ENCODE measurements at places on chromosomes 16 and 17.
A peak's percentile ranks its signal among the peaks of the same experiment; 100 is the strongest.

DNA sequence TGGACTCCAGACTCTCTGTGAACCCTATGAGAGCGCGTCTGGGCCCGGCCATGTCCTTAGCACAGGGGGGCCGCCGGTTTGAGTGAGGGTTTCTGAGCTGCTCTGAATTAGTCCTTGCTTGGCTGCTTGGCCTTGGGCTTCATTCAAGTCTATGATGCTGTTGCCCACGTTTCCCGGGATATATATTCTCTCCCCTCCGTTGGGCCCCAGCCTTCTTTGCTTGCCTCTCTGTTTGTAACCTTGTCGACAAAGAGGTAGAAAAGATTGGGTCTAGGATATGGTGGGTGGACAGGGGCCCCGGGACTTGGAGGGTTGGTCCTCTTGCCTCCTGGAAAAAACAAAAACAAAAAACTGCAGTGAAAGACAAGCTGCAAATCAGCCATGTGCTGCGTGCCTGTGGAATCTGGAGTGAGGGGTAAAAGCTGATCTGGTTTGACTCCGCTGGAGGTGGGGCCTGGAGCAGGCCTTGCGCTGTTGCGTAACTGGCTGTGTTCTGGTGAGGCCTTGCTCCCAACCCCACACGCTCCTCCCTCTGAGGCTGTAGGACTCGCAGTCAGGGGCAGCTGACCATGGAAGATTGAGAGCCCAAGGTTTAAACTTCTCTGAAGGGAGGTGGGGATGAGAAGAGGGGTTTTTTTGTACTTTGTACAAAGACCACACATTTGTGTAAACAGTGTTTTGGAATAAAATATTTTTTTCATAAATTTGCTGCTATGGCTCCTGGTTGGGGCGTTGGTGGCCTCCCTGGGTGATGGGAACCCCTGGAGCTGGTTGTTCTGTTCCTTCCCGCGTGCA lies 23.1 kb downstream of the STAT5A start:
- peak; percentile 41 for DNase-seq

GRCh38 chr16:20866801-20867200 lies 33.4 kb downstream of the DCUN1D3 start:
- DNase-seq: no peak

DNA sequence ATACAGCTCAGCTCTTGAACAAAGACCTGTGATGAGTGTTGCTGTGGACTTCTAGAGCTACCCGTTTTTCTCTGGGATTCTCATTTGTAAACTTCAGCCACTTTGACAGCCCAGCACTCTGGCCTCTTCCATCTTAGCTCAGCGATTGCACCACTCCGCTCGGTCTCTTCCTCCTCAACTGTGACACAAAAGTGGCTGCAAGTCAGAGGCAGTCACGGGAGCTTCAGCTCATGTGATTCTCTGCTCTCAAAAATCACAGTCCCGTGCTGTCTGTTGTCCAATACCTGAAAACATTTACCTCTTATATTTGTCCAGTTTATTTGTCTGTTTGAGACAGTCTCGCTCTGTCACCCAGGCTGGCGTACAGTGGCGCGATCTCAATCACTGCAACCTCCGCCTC lies 75.7 kb upstream of the DNAH17 start:
- no peak for DNase-seq

- no peak for DNase-seq
These were observed 214.3 kb upstream of the CDH11 start for GRCh38 chr16:65336160-65336559.

GRCh38 chr16:65279576-65279975 lies 157.7 kb upstream of the CDH11 start:
- DNase-seq: no peak

DNA sequence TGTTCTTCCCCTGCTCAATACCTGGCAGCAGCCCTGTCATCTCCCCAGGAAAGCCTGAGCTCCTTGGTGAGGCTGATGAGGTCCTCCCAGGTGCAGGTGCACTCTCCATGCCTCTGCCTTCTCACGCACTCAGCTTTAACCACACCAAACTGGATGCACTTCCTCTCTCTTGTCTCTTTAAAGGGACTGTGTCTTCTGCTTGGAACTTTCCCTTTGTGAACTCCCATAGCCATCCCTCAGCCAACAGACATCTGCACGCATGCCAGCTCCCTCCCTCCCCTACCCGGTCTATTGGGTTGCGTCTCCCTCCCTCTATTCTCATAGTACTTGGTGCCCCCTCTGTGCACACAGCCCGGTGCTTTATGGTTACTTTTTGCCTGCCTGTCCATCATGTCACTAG lies 231.2 kb downstream of the MSI2 start:
- DNase-seq: no peak

DNA sequence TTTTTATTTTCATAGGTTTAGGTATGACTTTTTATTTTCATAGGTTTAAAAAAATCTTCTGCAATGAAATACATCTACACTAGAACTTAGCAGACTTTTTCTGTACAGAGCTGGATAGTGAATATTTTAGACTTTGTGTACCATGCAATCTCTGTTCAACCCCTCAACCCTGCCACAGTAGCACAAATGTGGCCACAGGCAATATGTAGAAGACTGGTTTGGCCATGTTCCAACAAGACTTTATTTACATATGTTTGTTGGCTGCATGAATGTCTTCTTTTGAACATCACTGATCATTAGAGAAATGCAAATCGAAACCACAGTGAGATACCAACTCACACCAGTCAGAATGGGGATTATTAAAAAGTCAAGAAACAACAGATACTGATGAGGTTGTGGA lies 229.2 kb downstream of the SHISA9 start:
- no peak for DNase-seq

DNA sequence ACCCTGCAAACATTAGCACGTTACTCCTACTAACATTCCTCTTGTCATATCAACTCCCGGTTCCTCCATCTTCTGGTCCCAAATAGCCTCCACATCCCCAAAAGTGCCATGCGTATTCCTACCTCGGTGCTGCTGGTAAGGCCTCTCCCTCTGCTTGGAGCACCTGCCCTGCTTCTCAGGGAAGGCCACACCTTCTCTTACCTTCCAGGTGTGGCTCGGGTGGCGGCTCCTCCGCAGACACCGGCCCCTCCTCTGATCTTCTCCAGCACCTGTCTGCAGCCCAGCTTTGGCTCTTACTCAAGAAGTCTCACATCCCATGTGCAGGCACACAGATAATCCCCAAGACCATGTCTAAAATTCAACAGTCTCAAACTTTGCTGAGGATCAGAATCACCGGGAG lies 92.3 kb downstream of the GAS7 start:
- no peak for DNase-seq

- no peak for DNase-seq
These were observed 58.4 kb upstream of the MTMR4 start for GRCh38 chr17:58572846-58573245.

DNA sequence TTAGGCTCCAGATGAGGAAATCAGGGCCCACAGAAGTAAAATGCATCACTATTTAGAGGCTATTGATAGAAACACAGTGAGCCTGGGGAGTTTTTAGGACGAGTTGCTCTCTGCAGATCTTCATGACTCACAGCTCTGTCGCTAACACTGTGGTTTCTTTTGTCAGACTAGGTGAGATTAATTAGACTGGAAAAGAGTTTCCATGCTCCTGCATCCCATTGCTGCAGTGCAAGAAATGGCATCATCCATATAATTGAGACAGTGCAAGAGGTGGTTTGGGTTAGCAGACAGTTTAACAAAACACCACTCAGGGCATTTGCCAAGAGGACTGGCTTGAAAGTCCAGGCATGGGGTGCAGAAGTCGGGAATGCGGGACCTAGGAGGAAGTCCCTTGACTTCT lies 198.8 kb upstream of the CACNG5 start:
- DNase-seq: no peak

- no peak for DNase-seq
These were observed at the start of gene KATNB1 for GRCh38 chr16:57735755-57736418. KATNB1 (plus strand) TSS chr16:57735770; CDS start chr16:57737244, 1,474 bp downstream.

DNA sequence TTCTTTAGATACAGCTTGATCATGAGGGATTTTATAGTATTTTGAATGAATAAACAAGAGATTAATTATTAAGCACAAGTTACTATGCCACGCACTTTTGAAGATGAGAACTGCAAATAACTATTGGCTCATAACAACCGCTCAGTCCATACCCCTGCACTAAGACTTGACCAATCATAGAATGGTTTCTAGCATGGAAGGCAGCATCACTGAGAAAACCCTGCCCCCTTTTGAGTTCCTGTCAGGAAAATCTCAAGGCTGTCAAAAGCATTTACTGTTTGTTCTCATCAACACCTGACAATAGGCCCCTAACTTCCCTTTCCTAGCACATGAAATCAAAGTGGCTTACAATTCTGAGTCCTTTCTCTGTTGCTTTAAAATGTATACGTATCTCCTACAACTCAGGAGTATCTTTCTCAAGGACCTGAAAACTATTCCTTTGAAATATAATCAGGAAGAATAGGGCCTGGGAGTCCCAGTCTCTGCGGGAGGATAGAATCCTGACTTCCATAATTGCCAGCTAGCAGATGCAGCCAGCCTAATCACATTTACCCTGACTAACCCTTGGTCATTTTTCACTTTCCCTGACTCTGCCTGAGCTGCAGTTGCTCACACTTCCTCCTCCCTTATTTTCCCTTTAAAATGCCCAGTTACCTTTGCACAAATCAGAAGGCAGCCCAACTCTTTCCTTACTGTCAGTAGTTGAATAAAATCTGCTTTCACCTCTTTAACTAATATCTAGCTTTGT lies 9.1 kb upstream of the MMD start:
- DNase-seq: no peak

All from NCI-H2081 (cell line).